ENCODE measurements at places on chromosomes 2 and 18.

GRCh38 chr2:17182399-17182798 lies 335.8 kb downstream of the RAD51AP2 start:
- DNase-seq, result no peak

- peak; percentile 58 for DNase-seq
These were observed 213.9 kb downstream of the NDUFA10 start for GRCh38 chr2:239811111-239811781.

DNA sequence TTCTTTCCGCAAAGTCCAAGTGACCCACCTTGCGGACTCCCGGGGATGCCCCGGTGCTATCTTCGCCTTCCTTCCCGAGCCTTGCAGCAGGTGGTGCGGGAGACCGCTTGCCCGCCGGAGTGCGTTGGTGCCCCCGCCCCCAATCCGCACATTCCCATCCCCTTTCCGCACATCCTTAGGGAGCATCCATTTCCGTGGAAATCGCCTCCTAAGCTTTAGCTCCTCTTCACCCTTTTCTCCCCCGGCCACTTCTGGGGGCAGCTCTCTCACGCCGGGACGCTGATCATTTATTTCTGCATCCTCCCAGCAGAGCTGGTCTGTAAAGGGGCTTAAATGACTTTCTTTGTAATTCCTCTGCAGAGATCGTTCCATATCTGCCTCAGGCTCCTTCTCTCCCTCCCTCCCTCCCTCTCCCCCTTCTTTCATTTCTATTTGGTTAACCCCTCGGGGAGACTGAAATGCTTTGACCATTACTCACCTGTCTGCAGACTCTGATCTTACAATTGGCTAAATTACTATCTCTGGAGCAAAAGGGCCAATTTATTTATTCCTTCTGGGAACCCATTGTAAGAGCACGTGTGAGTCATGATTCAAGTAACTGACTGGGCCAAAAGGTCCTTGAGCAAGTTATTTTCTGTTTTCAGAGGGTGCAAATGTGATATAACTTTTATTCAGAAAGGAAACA lies 1.3 kb upstream of the LYPD1 start:
- no peak for DNase-seq

- no peak for DNase-seq
These were observed 144.9 kb downstream of the L3MBTL4 start for GRCh38 chr18:6269660-6270332.

- no peak for DNase-seq
These were observed 18.9 kb downstream of the REV1 start for GRCh38 chr2:99470957-99471356.

DNA sequence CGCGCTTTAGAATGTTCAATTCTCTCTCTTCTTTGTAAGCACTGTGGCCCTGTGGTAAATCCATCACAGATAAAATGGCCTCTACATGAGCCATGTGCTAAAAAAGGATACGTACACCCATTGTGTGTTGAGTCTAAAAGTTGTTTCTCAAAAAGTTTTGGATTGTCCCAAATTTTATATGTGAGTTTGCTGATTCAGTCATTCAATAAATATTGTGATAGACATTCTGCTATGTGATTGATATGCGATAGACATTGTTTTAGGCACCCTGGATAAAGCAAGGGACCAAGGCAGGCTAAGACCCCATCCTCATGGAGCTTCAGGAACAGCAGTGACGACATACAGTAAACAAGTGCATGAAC lies 53.5 kb downstream of the E2F6 start:
- DNase-seq, result no peak

GRCh38 chr18:63980896-63981460 lies 11.1 kb downstream of the SERPINB8 start:
- no peak for DNase-seq
